Activated T-helper 2 cell treated with anti-CD3 and anti-CD28 coated beads, Interferon-gamma antibody, Interleukin-2, Interleukin-4, amounts not matched to agents 10 μg/mL and 5 μg/mL and 100 μg/mL, durations not matched to agents 14 hours and 24 hours and 36 hours (primary cell): ENCODE measurements at places on chromosomes 5 and 9. TPM values are rescaled to one million over a fixed set of nuclear protein-coding genes. Genes with fewer than 3 reads are reported as not detected.
A peak's percentile ranks its signal among the peaks of the same experiment; 100 is the strongest.

IFNE gene
- total RNA-seq: not detected in 2 replicates

RASGRF2 gene
- total RNA-seq: 16.1 and 19.4 TPM in 2 replicates

C5orf58 gene
- not detected in 2 replicates for total RNA-seq

DNA sequence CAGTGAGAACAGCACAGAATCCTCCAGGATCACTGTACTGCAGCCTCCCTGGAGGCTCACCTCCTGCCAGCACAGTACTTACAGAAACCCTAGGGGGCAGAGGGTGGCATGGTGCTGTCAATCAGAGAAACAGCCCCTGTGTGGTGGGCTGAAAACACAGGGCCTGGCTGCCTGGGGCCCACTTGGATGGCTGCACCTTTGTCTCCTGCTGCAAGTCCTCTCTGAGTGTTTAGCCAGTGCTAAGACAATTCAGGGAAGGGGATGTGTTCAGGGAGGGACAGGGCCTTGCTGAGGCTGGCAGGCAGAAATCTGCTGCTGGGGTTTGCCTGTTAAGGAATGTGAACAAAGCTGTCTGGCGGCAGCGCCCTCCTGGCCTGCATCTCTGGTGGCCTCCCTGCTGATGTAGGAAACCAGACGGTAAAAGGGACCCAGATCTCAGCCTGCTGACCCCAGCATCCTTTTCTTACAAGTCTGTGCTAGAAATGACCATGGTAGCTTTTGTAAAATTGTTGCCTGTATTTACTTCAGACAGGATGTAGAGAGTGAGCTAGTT lies 39.5 kb downstream of the PRRC2B start:
- no peak for DNase-seq

DNA sequence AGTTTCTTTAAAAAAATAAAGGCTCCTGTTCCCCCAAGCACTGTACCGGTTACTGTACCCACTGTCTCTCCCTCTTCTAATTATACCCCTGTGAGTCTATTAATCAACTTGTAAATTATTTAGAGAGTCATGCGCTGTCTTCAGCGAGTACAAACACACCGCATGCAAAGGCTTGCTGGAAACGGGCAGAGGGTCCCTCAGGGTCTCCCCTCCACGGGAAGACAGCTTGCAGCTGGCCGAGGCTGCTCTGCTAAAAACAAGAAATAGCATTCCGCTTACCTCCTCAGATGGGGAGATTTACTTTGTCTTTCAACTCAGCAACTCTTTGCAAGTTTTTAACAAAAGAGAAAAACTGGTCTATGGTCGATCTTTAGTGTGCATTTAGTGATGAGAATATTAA lies 71.8 kb downstream of the AK8 start:
- no peak for DNase-seq

- no peak for DNase-seq
Measured at GRCh38 chr9:78707481-78707991, 410.6 kb downstream of the PSAT1 start.

GRCh38 chr5:62043289-62044280 lies 262.4 kb upstream of the KIF2A start:
- DNase-seq: no peak

DNA sequence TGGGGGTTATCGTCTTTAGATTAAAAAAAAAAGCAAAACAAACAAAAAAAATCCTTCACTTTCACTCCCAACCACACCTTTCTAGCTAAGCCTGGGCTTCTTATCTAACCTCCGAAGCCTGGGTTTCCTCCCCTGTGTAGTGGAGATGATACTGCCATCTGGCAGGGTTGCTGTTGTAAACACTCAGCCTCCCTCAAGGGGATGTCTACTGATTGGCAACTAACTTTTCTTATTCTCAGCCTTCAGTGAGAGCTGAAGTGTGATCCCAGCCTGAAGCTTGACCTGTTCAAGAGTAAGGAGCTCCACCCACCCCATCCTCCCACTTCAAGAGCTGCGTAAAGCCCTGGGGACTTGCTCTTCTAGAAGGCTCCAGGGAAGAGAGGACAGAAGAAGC lies 21.5 kb upstream of the WWC1 start:
- no peak for DNase-seq

DNA sequence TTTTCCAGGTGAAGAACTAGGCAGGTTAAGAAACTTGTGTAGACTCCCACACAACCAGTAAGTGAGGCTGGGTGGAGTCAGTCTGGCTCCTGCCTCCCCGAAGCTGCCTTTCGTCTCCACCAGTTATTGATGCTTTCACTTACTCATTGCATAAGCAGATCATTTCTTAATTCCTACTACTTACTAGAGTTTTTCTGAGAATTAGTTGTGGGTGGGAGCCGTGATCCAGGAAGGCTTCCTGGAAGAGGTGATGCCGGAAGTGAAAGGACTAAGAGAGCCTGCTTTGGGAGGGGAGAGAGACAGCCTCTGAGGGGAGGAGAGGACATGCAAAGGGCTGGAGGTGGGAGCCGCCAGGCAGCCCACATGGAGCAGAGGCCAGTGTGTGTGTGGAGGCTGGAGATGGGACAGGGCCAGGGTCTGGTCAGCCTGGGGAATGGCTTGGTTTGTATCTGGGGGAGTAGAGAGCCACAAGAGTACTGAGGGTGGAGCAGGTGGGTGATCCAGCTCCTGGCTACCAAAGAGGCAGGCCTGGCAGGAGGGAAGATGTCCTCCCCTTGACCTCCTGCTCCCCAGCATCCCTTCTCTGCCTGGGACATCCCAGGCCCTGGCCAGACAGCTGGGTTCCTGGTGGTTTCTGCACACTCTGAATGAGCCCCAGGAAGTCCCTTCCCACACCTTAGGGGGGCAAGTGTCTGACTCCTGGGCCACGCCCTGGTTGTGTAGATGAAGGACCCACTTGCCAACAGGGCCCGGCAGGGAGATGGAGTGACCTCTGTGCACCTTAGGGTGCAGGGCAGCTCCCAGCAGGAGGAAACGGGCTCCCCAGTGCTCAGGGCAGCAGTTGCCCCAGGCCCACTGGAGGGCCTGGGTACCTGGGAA lies 12.2 kb upstream of the CARD19 start:
- no peak for DNase-seq

GRCh38 chr5:157172403-157172802 lies 6.3 kb upstream of the GARIN3 start:
- DNase-seq: peak; percentile 78

DNA sequence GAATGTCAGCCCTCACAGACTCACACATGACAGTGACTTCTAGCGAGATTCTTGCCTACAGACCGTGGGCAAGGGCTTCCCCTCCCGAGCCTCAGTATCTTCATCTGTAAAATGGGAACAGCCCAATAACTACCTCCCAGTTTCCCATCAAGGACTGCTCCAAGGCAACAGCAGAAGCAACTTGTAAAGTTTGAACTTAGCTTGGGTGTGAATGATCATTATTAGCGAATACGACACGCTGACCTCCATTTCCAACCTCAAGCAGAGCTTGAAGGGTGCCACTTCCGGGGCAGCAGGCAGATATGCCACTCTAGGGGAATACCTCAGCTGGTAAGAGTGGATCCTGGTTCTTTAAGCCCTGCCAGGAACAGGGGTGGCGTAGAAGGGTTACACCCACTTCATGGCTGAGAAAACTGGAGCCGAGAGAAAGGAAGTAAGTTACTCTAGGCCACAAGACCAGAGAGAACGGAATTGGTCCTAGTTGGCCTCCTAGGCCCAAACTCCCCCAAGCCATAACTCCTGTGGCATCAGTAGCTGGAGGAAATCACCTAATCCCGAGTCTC lies 2.0 kb downstream of the RNF44 start:
- DNase-seq: no peak

DNA sequence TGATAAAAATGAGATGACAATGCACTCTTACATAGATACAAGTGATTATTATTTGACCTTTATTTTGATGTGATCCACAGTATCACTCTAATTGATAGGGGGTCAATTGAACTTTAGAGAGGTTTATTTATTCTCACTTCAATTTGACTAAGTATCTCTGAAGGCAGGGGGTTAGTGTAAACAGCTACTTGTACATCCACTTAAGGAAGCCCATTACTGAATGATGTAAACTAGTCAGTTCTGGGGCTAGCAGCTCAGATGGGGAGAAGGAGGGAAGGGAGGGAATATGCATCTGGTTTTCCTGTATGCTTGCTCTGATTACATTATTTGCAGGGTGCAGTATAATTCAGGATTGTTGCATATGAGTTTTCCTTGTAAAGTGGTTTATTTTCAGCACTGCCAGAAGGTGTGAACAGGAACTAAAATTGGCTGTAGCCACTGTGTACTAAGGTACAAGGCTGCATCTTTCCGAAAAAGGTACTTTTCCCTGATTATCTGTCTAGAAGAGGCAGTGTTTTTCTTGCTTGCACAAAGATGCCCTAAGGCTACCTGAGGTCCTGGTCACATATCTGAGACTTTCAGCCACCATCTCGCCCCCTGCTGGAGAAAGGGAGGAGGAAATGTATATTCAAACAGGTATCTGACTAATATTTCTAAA lies 51.2 kb downstream of the MRPS27 start:
- DNase-seq: peak; percentile 26

GRCh38 chr9:132241840-132242620 lies 80.2 kb downstream of the NTNG2 start:
- peak; percentile 50 for DNase-seq

DNA sequence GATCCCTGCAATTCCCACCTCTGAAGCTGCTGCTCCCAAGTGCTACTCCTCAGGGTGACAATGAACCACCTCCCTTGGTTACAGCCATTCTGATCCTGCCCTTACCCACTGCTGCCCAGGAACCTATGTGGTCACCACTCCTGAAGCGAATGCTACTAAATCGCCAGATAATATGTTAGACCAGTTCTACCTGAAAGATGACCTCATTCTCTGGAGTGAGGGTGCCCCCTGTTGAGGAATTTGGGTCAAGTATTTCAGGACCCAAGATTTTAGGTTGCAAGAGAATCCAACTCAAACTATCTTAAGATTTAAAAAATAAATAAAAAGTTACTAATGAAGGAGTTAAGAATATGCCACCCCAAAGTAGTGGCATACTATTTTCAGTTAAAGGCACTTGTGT lies 5.8 kb upstream of the SNAPC3 start:
- no peak for DNase-seq

GRCh38 chr9:121645853-121646807 lies 5.3 kb upstream of the DAB2IP start:
- DNase-seq: no peak

- DNase-seq: no peak
Measured at GRCh38 chr5:157290156-157290980, 24.4 kb downstream of the CYFIP2 start.

DNA sequence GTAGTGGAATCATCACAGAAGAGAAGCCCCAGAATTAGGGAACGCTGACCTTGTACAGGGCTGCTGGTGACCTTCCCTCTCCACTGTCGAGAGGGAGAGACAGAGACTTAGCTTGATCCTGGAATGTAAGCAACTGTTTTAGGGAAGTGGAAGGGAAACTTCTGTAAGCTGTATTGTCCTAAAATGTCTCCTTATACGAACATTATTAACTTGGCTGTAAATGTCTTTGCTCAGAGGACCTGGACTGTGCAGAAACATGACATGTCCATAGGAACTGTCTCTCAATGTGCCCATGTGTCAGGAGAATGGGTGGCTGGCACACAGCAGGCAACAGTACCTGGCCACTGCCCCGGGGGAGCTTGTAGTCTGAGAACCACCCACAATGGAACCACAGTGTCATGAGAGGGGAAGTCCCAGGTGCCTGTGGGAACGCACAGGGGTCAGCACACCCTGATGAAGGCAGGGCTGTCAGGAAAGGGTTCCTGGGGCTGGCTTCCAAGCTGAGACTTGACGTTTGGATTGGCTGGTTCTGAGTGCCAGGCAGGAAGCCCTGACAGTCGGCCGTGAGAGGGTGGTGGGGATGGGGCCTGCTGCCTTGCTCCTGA lies 34.0 kb downstream of the DAP start:
- DNase-seq: no peak

DNA sequence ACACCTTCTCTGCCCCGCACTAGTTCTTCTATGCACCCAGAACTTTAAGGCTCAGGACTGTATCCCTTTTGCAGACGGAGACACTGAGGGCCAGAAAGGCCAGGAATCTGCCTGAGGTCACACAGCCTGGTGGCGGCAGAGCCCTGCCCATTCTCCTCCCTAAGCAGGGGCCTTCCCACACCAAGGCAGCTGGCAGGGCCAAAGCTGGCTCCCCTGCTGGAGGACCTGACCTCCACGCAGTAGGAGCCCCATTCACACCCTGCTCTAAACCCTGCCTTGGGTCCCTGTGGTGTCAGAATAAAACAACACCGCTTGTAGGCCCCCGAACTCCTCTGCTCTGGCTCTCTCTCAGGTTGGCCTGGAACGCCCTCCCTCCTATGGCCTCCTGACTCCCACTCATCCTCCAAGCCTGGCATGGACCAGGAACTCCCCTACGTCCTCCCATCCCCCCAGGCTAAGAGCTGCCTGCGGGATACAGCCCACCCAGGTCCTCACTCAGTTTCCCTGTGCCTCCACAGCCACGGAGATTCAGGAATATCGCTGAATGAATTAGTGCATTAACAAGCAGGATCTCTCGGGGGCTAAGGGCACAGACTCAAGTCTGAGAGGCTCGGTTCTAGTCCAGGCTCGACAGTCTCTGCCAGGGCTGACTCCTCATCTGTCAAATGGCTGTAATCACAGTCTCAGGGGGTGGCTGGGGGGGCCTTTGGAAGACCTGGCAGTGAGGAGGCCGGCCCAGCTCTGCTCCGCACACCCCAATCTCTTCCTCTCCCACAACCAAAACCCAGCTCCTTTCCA lies 2.8 kb downstream of the ST6GALNAC6 start:
- DNase-seq: no peak

DNA sequence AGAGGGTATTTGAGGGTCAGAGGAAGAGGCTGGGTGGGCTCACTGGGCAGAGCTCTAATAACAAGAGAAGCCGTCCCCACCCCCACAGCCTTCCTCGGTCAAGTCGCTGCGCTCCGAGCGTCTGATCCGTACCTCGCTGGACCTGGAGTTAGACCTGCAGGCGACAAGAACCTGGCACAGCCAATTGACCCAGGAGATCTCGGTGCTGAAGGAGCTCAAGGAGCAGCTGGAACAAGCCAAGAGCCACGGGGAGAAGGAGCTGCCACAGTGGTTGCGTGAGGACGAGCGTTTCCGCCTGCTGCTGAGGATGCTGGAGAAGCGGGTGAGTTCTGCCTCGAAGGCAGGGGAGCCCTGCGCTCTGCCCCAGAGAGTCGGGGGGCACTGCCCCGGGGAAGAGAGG lies 21.6 kb upstream of the RARS1 start:
- no peak for DNase-seq

DNA sequence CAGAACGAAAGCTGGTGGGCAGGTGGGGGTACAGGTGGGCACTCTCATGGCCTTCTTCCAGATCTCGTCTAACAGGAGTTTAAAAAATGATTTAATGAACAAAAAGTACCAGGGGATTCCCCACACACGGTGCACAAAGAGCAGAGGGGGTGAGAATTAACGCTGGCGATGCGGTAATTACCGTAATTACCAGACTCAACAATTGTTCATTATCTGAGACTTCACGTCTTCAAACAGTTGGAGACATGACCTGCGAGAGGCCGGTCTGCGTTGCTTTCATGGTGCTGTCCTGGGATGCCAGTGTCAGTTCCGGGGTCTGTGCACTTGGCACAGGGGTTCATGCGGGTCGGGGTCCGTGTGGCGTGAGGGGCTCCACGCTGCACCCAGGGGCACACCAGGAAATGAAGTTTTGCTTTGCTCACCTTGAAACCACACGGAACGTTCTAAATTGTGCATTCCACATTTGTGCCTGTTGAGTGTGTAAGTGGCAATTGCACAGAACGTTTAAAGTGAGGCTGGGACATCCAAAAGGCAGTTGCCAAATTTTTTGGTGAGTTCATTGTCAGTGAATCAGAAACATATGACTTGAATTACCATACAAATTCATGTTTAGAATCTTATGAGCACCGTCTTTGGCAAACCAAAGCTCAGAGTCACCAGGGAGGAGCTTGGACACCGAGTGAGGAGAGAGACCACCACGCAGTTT lies 256.4 kb upstream of the IRX1 start:
- DNase-seq: no peak

- no peak for DNase-seq
Measured at GRCh38 chr9:105244734-105245028, 230 bp downstream of the SLC44A1 start.

GRCh38 chr9:100377015-100377414 lies 24.3 kb upstream of the TEX10 start:
- no peak for DNase-seq
